ENCODE measurements at places on chromosomes 4 and X.

DNA sequence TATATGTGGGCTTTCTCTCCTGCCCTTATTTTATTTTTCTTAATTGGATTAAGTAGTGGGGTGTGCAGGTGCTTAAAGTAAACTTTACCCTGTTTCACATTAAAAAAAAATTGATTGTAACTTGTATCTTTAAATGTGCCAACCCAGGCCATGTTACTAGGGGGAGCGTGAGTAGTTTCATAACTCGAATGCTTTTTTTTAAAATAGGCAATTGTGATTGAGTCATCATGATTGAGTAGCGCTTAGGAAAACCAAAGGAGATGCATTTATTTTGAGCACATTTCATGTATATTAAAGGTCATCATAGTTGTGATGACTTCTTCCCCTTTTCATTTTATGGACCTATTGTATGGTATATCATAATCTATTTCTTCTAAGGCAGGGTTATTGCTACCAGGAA, 32.2 kb downstream of the GPAT3 start:
- no peak for DNase-seq

GRCh38 chr4:97367878-97368277, 775.4 kb downstream of the STPG2 start:
- no peak for DNase-seq

DNA sequence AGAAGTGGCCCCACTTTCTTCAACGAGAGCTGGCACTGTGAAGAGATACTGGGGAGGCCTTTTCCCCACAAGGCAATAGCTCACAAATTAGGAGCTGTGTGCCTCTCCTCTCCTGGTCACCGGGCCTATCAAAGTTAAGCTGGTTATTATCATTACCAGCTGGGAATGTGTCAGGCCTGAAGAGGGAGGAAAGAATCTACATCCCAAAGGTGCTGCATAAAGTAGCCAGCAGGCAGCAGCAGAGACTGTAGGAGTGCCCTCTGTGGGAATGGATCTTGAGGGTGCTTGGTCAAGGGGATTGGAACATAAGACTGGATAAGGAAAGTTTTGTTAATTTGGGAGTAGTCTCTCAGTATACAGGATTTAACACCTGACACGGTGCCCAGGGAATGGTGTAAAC, 9.1 kb upstream of the TMPRSS11D start:
- no peak for DNase-seq

DNA sequence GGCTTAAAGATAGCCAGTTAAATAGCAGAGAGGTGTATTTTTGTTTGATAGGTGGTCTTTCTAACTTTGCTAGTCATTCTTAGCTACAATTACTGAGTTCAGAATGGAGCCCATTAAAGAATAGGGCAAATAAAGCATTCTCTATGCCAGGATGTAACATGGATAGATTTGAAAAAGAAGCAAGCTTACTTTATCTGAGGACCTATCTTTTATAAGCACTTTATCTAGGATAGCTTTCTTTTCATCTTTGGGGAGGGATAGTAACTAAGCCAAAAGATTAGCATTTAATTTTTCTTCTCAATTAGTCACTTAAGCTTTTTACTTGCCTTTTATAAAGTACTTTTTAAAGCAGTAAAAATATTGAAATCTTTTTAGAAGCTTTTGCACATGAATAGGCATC, 1148.0 kb upstream of the DIAPH2 start:
- DNase-seq = no peak

DNA sequence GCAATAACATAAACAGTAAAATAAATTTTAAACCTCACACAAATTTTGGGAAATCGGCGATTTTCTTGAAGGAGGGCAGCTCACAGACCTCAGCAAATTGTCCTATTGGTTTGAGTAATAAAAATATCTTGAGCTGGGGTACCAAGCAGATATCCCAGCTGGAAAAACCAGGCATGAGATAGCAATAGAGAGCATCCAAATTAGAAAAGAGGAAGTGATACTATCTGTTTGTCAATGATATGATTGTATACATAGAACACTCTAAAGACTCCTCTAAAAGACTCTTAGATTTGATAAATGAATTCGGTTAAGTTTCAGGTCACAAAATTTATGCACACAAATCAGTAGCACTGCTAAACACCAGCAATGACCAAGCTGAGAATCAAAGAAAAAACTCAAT, 90.5 kb upstream of the ACTRT1 start:
- DNase-seq = no peak

DNA sequence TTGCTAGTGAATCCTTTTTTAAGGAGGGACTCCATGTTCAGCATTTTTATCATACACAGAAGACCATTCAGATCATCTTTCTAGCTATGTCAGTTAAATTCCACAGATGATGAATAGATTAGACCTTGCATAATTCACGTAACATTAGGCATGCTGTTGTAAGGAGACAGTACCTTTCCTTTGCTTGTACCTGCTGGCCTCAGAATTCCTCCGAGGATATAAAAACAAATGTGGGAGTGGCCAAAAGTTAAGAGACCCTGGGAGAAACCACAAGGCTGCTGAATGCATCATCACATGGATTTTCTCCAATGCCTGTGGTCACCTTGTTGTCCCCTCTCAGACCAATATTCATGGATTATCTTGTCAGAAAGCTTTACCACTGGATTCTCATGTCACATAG, 201.4 kb downstream of the MAGEB17 start:
- DNase-seq = no peak

DNA sequence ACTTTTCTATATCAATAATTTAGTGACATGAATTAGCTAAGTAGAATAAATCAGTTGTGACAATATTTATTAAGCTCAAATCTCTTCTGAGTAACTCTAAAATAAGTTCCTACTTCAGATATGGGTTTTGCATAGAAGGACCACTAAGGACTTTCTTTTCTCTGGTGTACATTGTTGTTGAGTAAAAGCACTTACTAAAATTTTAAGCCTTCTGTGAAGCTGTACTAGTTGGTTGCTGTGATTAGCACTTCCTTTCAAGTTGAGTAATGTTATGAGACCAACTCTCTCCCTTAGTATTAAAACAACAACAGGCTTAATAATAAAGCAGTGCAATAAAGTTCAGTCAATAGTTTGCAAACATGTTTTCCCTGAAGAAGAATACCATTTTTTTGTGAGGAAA, 667.4 kb upstream of the NDST4 start:
- no peak for DNase-seq
